ENCODE measurements at places on chromosomes 16 and 17. TPM values are rescaled to one million over a fixed set of nuclear protein-coding genes. Genes with fewer than 3 reads are reported as not detected.

The CMTM2 gene
- total RNA-seq, result not detected

DNA sequence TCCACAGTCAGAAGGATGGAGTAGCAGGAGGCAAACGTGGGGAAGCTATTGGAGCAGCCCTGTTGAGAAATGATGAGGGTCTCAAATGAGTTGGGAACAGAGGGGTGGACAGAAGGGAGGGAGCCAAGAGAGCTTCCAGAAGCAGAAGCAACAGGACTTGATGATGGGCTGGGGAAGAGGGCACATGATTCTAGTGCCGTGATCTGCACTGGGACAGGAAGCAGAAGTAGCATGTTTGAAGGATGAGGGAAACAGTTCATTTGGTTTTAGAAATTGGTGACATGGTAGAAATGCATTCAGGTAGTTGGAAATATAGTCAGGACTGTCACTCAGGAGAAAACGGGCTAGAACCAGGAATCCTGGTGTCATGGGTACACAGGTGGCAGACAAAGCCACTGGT is 19.4 kb downstream of the EMP2 start:
- DNase-seq, result no peak

The TNFRSF17 gene
- not detected for total RNA-seq

- DNase-seq, result no peak
Measured at GRCh38 chr17:21304091-21304490, 19.6 kb downstream of the MAP2K3 start.

GRCh38 chr16:68149596-68149995 is 64.4 kb downstream of the NFATC3 start:
- DNase-seq, result no peak

DNA sequence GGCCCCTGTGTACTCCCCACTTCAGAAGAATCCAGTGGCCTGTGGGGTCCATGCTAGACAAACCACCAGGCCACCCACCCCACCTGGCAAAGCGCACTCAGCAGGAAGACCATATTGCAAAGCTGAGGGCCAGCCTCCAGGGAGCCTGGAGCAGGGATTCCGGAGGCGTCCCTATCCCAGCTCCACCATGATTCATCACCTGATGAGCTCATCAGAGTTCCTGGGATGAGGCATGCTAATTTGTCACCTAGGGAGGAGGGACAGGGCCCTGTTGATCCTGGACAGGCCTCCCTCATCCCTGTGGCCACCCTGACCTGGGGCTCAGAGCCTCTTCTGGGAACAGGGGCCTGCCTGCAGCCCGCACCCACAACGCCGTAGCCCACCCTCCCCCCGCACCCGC is 131.6 kb upstream of the PLCG2 start:
- DNase-seq, result no peak

DNA sequence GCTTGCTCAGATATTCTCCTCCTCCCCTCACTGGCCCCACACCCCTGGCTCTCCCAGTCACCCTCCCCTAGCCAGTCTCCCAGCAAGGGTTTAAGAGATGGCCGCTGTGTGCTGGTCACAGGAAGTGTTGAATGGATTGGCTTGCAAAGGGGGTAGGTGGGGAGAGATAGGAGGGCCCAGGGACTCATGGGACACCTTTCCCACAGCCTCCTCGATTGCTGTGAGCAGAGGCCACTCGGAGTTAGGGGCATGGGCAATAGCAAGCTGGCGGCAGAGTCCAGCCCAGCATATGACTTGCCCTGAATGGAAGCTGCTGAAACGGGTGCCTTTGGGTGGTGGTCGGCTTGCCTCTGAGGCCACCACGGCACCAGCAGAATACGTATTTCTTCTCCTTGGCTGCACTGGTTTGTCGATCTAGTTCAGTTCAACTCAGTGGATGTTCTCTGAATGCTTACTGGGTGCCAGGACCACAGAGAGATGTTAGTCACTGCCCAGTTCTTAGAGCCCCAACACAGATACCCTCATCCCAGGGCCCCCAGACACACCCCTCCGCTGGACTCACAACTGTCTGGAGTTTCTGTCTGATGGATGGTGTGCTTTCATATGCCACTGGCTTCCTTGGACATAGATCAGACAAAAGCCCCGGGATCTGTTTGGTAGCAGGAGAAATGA is 6.0 kb downstream of the WFIKKN2 start:
- DNase-seq, result no peak

The FBXO47 gene
- not detected for total RNA-seq

The DNAH9 gene
- not detected for total RNA-seq

DNA sequence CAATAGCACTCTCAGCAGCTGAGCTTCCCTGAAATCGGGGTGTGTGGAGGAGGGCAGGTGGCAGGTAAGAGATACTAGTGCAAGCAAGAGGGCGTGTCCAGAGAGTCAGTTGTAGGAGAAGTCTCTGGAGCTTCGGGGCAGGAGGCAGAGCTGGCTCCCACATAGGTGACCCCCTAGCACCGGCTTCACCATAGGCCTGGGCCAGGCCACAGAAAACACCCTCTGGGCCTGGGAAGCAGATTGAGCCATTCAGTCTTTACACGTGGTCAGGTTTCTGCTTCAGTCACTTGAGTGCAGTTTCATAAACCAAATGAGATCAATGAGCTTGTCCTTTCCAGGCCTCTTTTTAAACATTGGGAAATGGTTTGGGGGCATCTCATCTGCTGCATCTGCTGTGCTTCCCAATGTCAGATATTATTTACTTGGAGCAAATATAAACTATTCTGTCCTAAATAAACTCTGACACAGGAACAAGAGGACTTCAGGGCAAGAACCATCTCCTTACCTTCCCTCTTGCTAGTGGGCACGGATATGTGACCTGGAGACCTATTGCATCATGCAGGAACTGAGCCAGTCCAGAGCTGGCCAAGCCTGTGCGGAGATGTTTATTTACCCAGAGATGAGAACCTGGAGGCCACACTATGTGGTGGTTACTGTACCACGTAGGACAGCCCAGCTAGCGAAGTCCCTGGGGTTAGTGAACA is 16.1 kb downstream of the CCR7 start:
- no peak for DNase-seq

The ABI3 gene
- 26.2 TPM for total RNA-seq

DNA sequence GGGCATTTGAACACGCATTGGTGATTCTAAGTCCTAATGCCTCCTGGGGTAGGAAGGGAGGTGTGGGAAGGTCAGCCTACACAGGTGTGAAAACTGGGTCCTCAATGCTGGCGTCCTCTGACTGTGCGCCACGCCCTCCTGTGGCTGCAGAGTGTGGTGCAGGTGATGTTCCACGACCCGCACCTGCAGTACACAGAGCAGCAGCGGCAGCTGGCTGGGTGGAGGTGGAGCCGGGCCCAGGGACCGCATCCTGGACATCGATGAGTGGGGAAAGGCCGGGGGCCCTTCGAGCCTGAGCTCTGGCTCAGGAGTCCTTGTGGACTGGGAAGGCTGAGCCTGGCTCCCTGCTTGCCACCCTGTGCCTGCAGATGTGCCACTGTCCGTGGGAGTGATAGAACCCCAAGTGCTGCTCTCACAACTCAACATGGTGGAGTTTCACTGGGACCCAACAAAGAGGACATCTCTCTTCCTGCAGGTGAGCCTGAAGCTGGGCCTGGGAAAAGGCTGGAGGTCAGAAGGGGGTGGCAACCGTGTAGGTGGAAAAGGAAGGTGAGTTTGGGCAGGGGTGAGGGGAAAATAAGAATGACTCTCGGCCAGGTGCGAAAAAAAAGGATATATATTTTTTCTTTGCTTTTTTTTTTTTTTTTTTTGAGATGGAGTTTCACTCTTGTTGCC is 14.0 kb upstream of the STAC2 start:
- no peak for DNase-seq

- no peak for DNase-seq
Measured at GRCh38 chr16:70432356-70432722, 6.6 kb downstream of the ST3GAL2 start.

- DNase-seq, result no peak
Measured at GRCh38 chr16:82655072-82655714, 28.4 kb downstream of the CDH13 start.

- no peak for DNase-seq
Measured at GRCh38 chr16:73572135-73572828, 524.4 kb upstream of the ZFHX3 start.

GRCh38 chr16:49454426-49455180 is 81.0 kb downstream of the C16orf78 start:
- no peak for DNase-seq

The ARHGAP27 gene
- 71.2 TPM for total RNA-seq

The OR4D1 gene
- total RNA-seq, result not detected

The CLEC3A gene
- not detected for total RNA-seq

DNA sequence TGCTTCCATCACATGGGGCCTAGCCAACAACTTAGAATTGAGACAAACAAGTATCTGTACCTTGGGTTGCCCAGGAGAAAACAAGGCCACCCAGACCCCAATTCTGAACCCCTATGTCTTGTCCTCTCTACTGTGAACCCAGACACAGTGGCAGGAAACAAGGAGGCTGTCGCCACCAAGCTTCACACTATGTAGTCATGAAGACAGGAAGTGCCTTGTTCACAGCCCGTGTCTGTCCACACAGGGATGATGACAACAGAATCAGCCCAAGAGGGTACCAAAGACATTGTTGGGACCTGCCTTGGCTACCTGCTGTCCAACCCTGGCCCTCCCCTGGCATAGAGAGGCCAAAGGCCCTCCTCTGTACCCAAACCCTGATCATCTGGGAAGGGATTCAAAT is 84.8 kb downstream of the CDYL2 start:
- DNase-seq, result no peak

GRCh38 chr16:54356391-54356790 is 69.8 kb upstream of the IRX3 start:
- no peak for DNase-seq

DNA sequence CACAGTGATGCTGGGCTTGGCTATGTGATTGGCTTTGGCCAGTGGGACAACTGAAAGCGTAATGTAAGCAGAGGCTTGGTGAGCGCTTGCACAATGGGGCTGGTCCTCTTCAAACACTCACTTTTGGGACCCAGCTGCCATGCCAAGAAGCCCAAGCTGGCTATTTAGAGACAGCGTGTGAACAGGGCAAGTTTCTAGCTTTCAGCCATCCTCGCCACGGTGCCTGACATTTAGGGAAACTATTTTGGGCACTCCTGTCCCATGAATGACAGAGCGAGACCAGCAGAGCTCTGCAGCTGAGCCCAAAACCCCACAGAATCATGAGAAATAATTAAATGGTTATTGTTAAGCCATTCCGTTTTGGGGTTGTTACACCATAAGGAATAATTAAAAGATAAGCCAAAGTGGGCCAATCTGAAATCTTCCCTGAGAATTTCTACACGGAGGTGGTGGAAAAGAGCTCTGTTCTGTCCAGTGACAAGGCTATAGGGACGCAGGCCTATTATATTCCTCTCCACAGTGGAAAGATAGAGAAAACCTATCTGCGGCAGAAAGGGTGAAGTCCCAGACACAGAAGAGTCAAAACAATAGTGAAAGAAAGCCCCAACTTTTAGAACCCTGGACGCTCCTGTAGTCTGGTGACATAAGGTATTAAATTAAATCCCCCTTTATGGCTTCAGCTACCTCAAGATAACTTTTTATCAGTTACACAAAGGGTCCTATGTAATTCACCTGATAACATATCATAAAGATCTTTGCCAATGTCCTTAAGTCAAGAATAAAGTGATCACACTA is 10.8 kb upstream of the RPRML start:
- no peak for DNase-seq

DNA sequence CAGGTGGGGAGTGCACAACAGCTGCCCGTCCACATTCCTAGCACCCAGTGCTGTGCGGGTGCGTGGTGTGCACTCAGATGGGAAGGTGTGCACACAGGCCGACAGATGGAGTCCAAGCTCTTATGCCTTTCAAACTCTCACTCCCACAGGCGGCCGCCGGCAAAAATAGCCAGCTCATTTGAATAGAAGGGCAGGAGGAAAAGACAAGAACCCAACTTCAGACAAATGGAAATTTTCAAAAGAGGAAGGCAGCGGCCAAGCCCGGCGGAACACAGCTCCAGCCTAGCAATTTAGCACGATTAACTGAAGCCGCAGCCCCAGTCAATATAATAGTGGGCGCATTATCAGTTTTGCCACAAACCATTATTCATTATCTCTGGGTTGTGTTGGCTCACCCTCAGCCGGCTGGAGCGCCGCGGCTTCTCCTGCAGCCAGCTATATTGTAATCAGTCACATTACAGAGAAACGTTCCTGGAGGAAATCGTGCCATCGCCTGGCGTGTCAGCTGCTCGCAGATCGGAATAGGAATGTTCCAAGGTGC is 103.9 kb upstream of the SEC14L1 start:
- no peak for DNase-seq

- no peak for DNase-seq
Measured at GRCh38 chr17:13283606-13284005, 265.8 kb upstream of the ELAC2 start.

DNA sequence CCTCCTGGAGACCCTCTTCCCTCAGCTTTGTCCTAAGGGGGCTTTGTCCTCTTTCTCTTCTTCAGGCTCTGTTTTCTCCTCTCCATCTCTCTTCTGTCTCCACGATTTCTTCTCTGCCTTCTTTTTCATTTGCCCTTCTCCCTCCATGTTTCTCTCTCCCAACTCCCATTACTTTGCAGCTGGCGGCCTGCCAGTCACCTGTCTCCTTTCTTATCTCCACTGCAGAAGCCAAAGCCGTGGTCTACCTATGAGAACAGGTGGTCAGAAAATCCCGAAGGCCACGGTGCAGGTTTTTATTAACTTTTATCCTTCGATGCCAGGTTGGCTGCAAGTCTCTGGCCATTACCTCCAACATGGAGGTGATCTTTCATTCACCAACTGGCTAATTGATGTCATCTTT is 45.1 kb downstream of the FZD2 start:
- no peak for DNase-seq

The CASKIN1 gene
- total RNA-seq, result 0.18 TPM

The EPX gene
- total RNA-seq, result not detected

The WNT9B gene
- not detected for total RNA-seq

DNA sequence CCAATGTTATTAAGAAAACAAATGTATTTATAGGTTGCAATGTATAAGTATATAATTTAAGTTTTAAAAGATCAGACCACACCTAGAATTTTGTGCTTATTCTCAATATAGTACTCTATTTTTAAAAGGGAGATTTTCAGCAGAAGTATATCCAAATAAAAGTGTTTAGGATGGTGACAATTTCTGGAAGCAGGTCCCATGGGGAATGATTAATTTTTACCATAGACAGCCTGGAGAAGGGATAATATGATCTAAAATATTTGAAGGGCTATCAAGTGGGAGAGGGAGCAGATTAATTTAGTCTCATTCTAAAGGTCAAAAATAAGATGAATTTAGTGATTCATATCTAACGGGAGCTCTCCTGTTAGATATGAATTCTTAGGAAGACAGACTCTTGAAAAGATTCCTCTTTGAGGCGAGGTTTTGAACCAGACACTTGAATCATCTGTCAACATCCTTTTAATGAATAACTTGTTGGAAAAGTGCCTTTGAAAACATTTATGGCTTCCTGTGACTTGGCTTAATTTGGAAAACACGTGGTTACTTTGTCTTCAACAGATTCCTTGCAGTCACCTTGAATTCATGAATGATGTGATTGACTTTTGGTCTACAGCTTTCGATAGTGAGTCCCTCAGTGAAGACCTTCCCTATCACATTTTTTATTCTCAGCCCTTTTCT is 29.3 kb upstream of the SMIM36 start:
- DNase-seq, result no peak

All from glomerular endothelial cell (primary cell).